ENCODE measurements at places on chromosomes 2 and 18.

DNA sequence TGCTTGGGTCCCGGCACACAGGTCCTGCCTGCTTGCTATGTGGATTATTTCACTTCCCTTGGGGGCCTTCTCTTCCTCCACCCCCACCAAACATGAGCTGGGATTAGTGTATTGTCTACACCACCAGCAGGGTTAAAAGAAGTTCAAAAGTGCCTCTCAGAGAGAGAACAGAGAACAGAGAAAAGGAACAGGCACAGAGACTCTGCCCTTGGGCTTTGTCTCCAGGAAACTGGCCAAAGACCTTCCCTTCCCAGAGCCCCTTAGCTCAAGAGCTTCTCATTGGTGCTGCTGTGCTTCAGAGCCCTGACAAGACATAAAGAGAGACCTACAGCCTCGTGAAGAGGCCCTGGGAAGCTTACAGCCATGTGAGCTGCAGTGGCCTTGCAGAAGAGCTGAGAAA lies 7.1 kb upstream of the FIGLA start:
- DNase-seq = no peak

GRCh38 chr2:159506764-159507440 lies 109.4 kb downstream of the BAZ2B start:
- peak; percentile 7 for DNase-seq

DNA sequence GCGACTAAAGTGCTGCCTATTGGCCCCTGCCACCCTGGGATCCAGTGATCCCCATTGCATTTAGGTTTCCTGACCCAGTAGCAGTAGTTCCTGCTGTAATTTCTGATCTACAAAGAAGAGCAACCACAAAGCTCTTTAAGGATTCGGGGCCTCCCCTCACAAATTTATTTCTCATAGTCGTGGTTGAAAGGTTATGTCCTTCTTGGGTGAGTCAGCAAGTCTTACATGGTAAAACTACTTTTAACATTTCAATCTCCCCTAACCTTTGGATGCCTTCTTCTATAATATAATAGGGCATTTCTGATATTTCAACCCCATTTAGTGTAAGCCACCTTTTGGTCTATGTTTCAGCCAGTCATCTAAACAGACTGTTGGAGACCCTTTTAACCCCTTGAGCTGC lies 14.9 kb downstream of the PIKFYVE start:
- DNase-seq = peak; percentile 58

GRCh38 chr2:202790676-202791075 lies 80.9 kb downstream of the ICA1L start:
- peak; percentile 2 for DNase-seq

DNA sequence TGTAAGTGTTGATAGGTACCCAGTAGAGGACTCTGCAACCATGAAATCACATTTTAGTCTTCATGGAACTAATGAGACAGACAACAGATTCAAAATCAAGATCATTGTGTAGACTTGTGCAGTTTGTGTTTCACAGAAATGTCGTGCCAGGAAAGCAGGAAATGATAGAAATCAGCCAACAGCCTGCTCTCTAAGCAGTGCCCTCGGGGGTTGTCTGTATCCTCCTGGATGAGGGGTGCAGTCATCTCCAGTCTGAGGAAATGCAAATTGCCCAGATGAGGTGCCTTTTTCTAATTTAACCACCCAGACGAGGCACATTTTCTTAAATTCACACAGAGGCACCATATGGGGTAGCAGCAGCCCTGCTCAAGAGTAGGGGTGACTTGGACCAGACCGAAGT lies 663.1 kb downstream of the XIRP2 start:
- no peak for DNase-seq

DNA sequence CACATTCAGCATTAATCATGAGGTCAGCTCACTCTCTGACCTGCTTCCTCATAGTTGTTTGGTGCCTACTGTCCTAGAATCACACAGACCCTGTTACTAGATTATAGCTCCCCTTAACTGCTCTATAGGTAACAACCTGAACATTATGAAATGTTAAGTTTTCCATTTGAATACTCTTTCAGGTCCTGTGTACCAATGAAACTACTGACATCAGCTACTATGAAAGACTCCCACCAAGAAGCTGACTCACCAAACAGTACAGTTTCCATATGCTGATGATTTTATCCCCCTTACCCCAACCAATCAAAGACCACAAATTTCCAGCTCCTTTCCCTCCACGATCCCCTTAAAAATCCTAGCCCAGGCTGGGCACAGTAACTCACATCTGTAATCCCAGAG lies 56.3 kb downstream of the SRBD1 start:
- DNase-seq = peak; percentile 49

DNA sequence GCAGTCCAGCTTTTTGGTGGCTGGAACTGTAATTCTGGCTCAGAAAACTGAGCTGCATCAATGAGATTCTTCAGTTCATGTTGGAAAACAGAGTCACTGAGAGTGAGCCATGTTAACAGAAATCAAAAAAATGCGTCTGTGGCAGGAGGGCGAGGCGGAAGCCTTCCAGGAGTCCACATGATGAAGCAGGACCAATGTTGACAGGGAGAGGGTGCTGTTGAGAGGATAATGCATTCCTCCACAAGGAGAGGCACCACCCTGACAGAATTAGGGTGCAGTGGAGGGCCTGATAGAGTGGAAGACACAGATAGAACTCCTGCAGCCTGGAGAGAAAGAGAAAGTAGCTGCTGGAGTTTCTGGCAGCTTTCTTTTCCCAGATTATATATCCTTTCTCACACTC lies 111.5 kb downstream of the MGAT5 start:
- DNase-seq = no peak

GRCh38 chr2:11498543-11499034 lies 32.6 kb upstream of the E2F6 start:
- no peak for DNase-seq

GRCh38 chr2:44962176-44962695 lies 20.7 kb downstream of the SIX3 start:
- DNase-seq = no peak

DNA sequence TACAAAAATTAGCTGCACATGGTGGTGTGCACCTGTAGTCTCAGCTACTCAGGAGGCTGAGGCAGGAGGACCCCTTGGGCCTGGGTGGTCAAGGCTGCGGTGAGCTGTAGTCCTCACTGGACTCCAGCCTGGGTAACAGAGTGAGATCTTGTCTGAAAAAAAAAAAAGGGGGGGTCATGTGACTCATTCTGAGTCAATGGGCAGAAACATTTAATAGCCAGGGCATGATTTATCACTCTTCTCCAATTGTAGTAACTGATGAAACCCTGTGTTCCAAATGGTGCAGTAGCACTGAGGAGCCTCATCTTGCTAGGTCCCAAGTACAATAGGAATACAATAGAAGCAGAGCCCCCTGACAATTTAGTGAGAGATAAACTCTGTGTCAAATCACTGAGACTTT lies 78.9 kb upstream of the CCDC68 start:
- peak; percentile 37 for DNase-seq

DNA sequence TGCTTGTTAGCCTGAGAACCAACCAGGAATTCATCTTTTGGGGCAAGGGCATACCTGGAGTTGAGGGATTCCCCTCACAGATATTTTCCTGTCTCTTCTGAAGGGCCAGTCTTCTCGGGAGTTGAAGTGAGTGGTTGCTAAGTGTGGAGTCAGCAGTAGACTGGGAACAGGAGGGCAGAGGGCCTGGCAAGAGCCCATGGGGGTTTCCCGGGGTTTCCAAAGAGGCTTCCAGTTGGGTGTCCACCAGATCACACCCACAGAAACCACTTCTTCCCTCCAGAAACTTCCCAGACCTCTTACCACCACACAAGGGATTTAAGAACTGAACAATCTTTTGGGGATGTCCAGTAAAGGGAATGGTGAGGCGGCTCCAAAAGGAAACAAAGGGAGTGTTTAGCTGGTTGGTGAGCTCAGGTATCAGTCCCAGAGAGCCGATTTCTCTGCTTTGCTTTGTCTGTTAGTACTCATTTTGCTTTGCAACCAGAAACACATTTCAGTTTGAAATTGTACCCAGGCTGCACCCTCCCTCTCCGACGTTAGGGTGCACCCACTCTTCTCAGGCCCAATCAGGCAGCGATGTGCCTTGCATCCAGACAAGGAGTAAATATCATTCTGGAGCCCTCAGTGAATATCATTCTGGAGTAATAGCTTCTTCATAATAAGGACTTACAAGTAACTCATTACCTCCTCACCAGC lies 47.5 kb upstream of the SPATS2L start:
- no peak for DNase-seq

- DNase-seq = peak; percentile 58
Observed at GRCh38 chr2:204695506-204695905, 150.2 kb downstream of the PARD3B start.

DNA sequence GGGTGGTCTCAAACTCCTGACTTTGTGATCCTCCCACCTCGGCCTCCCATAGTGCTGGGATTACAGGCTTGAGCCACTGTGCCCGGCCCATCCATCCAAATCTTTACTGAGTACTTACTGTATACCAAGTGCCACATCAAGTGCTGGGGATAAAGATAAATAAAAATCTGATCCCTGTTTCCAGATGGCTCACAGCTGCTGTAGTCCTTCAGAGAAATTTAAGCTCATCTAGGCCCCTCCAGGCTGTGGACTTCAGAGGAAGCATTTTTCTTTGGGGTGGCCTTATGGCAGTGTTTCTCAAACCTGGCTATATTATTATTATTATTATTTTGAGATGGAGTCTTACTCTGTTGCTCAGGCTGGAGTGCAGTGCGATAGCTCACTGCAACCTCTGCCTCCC lies 33.7 kb upstream of the GTF2A1L start:
- no peak for DNase-seq

GRCh38 chr2:5839550-5839949 lies 147.4 kb downstream of the SOX11 start:
- no peak for DNase-seq

DNA sequence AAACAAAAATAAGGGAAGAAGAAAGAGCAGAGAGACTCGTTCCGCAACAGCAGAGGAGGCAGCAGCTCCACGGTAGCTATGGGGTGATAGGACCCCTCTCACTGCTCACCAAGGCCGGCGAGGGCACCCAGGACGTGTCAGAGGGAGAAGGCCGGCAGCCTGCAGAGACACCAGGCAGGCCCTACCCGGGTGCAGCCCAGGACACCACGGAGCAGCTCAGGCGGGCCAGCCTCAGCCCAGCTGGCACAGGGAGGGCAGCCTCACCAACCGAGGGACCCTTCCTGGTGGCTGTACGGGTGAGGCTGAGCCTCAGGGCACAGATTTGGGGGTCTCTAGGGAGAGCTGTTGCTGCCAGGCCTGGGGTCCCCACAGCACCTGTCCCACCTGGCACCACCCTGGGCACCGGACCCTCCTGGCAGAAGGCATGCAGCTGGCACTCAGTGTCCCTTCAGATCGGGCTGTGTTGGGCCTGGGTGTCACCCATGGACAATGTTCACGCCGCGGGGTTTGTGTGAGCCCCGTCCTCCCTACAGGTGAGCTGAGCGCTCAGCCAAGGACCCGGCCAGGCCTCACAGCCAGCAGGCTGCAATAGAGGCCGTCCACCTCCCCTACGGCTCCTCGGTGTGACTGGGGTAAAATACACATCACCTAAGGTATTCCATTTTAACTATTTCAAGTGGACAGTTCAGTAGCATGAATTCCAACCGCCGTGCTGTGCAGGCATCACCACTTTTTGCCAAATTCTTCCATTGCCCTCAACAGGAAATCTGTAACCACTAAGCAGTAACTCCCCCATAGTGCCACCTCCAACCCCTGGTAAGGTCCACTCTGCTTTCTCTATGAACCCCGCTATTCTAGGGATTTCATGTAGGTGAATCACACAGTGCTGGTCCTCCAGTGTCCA lies 21.6 kb downstream of the KCNG2 start:
- no peak for DNase-seq

GRCh38 chr2:68448671-68449653 lies 18.1 kb downstream of the FBXO48 start:
- no peak for DNase-seq

- DNase-seq = no peak
Observed at GRCh38 chr18:69948256-69948655, 583 bp upstream of the CD226 start.

DNA sequence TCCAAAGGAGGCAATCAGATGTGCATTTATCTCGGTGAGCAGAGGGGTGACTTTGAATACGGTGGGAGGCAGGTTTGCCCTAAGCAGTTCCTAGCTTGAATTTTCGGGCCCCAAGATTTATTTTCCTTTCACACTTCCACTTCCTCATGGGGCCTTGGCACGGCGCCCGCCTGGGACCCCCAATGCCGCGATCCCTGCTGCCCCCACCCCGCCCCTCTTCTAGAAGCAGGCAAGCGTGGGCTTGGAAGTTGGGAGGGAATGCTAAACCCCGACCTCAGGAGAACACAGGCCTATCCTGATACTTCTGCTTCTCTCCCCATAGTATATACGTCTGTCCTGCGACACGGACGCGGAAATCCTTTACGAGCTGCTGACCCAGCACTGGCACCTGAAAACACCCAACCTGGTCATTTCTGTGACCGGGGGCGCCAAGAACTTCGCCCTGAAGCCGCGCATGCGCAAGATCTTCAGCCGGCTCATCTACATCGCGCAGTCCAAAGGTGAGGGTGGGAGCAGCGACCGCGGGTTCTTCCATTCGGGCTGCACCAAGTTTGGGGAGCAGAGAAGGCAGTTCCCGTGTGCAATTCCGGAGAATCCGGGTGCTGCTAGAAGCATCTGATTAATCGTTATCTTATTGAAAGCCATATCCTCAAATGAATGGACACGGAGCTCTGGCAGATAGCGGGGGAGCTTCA lies 21.6 kb downstream of the TRPM8 start:
- no peak for DNase-seq

DNA sequence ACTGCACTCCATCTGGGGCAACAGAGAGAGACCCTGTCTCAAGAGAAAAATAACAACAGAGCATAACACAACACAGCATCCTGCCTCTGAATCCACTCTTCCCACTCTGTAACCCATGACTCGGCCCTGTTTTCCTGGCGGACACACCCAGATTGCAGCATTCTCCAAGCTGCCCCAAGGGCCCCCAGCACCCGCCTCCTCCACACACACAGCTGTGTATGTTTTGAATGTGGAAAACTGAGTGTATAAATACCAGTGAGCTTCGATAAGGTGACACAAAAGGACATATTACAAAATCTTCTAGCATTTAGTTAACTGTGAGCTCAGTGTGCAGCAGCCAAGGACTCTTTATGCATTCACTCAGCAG lies 13.0 kb downstream of the IMPA2 start:
- peak; percentile 36 for DNase-seq

DNA sequence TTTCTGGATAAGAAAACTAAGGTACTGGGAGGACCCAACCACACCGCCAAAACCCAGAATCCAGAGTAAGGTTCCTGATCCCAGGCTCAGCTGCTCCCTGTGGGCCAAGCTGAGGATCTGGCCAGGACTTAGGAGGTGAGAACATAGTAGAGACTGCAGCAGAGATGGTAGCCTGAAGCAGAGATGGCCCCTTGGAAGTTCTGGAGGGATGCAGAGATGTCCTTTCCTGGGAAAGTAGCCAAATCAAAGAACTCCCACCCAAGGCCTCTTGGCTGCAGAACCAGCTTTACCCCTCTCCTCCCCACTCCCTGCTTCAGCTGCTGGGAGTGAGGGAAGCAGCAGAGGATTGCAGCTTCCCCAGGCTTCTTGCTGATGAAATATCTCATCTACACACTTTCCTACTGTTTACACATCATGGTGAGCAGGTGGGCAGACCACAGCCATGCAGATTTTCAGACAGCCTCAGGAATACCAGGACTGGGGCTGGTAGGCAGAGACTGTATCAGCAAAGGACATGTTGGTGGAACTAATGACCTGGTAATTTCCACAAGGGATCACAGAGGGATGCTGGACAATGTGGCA lies 32.7 kb downstream of the TMEM17 start:
- DNase-seq = no peak
